ENCODE measurements at places on chromosomes 4 and X.

GRCh38 chr4:38814386-38814785 is 9.8 kb upstream of the TLR1 start:
- DNase-seq = no peak

DNA sequence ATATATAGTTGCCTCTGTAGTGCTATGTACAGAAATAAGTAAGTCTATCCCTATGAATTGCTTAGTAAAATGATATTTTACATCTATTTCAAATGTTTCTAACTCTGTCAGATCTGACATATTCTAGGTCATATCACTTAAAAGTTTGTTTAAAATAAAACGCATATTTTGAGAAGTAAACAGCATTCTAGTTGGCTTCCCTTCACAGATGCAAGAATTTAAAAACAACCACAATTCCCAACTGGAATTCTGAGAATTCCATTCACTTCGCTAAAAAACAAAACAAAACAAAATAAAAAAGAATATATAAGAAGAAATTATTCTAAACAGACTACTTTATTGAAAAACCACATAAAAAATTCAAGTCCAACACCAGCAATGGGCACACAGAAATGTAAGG is 126.0 kb downstream of the PPP3CA start:
- DNase-seq = no peak

- no peak for DNase-seq
Observed at GRCh38 chrX:132614297-132614696, 125.5 kb upstream of the MBNL3 start.

DNA sequence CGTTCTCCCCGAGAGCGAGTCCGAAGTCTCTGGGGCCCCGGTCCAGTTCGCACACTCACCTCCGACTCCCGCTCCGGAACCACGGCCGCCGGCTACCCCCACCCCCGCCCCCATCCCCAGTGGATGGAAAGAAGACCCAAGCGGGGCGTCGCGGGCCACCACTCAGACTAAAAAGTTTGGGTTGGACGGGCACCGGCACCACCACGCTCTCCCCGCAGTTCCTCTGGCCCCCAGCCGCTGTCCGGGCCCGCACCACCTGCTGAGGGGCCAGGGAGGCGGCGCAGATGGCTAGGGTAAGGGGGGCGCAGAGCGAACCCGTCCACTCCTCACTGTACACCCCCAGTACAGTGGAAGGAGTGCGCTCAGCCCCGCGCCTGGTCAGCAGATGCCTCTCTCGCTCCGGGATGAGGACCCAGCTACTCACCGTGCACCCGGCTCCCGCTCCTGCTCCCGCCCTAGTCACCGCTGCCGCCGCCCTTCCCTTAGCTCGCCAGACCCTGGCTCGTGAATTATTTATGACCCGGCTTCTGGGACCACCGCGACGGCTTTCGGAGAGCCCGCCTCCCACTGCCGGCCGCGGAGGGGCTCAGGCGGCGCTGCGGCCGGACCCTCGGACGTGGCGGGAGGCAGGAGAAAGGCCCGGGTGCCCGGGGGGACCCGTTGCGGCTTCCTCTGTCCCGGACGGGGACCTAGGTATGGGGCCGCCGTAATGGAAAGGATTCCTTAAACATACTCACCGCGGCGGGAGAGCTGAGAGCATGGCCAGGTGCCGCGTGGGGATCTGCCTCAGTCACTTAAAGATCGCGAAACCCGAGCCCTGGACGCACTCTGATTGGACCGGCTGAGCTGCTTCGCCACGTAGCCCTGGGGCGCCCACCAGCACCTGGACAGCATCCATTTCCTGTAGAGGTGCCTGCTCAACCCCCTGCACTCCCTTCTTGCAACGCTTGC is at the start of gene PROM1:
TSS of gene PROM1 (minus strand) at position 783 of the 951 bp plus-strand sequence. CDS start 8,117 bp downstream, outside the sequence.
- DNase-seq = no peak

DNA sequence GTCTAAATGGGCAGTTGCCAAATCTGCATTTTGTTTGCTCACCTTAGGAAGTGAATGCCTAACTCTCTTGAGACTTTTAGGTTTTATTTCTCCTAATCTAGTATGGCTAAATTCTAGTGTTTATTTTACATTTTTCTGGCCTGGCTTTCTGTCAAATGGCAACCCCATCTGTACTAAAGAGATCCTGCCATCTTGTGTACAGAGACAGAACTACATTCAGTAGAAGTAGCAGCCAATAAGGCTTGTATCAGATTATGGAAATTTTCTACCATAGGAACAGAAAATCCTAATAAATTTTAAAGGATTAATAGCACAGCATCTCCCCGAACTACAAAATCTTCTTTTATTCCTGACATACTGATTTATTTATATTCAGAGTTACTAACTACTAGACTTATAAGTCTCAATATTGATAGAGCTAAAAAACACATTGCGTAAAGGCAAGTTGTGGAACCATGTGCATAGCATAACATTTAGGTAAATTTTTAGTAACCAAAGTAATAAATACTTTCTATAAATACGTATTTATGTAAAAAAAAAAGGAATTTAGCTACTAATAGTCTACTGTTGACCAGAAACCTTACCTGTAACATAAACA is 45.5 kb downstream of the TMEM144 start:
- DNase-seq = peak; percentile 16

DNA sequence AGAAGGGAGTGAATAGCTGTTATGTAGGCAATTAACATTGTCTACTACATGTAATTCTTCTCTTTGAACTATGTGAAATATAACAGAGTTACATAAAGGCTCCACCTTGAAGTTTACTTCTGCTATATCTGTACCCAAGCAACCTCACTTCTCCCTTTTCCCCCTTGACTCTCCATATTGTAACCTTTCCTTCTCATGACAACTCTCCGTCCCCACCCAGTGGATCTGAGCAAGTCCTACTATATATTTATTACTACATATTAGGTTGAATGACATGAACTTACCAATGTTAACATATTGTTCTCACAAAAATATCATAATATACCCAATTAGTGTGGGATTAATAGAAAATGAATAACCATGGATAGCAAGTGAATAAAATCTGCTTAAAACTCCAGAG is 93.2 kb upstream of the ATP8A1 start:
- no peak for DNase-seq

- no peak for DNase-seq
Observed at GRCh38 chrX:40202456-40202855, 104.7 kb upstream of the BCOR start.

DNA sequence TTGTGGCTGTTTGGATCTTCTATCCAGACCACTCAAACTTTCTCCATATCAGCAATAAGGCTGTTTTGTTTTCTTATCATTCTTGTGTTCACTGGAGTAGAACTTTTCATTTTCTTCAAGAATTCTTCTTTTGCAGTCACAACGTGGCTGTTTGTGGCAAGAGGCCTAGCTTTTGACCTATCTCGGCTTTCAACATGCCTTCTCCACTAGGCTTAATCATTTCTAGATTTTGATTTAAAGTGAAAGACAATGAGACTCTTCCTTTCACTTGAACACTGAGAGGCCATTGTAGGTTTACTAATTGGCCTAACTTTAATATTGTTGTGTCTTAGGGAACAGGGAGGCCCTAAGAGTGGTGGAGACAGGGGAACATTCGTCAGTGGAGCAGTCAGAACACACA is 19.1 kb downstream of the FGF2 start:
- no peak for DNase-seq

- DNase-seq = no peak
Observed at GRCh38 chr4:107760281-107760947, 40.4 kb upstream of the PAPSS1 start.

GRCh38 chr4:24973747-24974601 is 56.8 kb downstream of the LGI2 start:
- no peak for DNase-seq

DNA sequence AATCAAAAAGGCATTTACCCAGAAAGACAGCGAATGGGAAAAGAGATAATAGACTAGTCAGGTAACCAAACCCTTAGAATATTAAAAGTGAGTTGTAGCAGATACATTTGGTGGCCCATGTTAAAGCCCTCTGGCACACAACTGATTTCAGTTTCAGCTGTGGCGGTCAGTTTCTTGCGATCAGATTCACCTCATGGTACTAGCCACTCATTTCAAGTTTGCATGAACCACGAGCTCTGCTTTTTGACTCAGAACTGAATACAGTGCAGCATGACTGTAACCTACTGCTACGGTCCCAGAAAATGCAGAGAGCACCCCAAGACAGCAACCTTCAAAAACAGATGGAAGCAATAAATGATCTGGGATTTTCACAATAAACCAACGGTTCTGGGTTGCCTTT is 919.1 kb upstream of the PCDH10 start:
- DNase-seq = no peak

GRCh38 chr4:76691807-76692582 is 205.9 kb downstream of the SOWAHB start:
- DNase-seq = no peak

DNA sequence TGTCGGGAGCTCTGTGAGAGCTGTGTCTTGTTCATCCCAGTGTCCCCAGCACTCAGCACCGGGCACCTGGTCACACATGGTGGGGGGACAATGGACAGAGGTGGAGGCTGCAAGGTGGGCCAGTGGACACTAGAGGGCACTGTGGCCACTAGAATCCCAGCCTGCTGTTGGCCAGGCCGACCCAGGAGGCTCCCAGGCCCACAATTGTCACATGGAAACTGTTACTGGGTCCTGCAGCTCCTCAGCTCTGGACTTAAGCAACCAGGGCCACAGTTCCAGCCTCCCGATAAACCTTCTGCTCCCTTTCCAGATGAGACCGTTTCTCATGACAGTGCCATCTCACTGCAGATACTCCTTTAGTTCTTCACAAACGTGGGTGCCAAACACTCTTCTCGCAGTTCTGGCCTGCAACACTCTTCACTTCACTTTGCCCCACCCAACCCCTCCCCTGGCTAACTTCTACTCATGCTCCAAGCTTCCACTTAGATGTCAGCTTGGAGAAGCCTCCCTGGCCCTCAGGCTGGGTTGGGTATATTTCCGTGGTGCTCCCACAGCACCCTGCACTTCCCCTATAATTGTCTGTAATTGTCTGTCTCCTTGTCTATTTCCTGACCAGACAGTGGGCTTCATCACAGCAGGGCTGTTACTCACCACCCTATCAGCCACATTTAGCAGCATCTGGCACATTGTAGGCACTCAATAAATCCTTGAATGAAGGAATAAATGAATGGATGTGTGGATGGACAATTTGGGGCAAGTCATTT is 3.5 kb upstream of the IQSEC2 start:
- no peak for DNase-seq

DNA sequence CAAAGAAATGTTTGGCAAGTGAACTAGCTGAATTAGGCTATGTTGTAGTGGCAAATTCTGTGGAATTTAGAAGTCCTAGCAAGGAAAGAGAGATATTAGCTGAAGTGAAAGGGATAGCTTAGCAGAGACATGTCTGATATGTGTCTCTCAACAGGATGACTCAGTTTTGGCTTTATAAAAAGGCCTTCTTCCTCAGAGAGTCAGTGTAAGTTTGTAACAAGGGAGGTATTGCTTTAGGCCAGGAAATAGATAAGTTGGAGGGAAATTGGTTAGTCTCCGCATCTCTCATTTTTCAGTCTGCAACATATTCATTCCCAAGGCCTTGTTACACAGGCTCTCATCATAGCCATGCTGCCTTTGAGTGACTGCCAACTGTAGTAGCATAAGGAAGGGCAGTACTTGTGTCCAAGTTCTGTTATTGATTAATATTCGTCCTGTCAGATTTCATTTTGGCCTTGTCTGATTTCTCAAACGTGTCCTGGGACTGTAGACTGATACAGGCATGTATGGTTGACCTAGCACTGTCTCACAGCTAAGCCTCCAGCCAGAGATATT is 4.0 kb downstream of the TMEM164 start:
- no peak for DNase-seq

DNA sequence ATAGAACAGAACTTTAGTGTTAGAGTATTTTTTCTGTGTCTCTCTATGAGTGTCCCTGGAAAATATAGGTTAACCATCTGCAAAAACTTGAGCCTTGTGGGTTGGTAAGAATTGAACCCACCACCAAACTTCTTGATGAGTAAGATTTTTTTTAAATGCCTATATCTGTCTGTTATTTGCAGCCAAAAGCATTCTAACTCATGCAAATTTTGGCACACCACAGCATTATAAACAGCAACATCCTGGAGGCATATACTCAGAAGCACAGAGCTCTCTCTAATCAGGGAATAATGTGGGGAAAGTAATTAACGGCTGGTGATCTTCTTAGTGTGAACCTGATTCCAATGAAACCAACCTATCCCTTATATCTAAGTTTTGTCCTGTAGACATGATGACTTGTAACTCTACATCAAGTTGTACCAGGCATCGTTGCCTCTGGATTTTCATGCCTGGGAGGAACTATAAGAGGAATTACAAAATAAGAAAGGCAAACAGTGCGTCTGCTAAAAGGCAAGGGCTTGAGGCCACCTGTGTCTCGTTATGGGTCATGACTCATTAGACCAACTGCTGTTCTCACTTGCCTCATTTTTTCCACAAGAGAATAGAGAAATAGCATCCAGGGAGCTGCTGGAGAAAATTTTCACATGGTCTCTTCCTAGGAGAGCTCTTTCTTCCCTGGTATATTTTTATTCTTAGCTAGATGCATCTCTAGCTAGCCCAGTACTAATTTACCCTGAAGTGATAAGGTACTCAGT is 202.4 kb downstream of the CHIC2 start:
- DNase-seq = peak; percentile 88

GRCh38 chrX:78029663-78030062 is 60.2 kb upstream of the PGAM4 start:
- peak; percentile 1 for DNase-seq
